NCI-H774 (cell line): ENCODE measurements at places on chromosomes 7 and 10.

DNA sequence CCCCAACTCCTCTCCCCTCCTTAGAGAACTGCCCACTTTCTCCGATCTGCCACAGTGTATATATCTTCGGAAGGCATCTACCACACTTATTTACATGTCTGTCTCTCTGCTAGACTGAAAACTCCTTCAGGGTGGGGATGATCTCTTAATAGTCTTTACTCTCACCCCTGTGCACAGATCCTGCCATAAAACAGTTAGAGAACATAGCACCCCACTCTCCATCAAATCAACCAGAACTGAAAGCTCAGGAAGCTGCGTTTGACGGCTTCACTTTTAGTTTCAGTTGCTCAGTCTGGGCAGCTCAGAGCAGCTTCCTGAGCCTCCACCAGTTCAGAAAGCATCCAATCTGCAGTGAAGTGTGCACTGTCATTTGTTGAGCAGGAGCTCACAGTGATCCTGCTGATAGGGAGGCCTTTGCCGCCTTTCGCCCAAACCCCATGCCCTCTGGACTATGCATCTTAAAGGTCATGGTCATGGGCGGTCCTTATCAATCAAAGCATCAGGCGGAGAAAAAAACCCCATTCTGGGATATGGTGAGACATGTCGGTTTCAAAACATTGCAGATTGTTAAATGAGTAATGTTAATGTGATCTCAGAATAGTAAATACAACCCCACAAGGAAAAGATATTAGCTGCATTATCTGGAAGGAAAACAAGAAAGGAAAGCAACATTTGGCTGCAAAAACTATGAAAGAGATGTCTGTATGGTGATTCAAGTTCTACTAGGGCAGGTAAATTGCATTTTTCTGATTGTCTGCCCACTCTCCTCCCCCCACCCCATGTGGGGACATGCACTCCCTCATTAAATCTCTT, 167.1 kb upstream of the ADO start:
- DNase-seq: no peak

DNA sequence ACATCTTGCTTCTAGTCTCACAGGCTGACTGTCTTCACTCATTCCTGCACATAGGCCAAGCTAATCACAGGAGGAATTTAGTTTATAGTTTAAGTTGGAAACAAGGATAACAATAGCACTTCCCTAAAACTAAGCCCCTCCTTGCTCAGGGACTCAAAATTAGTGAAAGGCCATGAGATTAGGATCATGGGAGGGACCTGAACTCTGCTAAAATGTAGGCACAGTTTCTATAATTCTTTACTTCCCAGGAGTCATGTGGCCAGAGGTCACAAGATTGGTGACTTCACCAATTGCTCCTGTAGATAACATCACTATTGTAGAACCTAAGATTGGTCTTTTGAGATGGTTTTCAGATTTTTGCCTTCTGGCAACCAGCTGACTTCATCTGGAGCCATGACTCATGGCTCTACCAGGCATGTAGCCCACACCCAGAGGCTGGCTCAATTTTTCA, 14.8 kb upstream of the UPP1 start:
- no peak for DNase-seq

- DNase-seq: no peak
Observed at GRCh38 chr7:69282946-69283345, 315.3 kb upstream of the AUTS2 start.

- no peak for DNase-seq
Observed at GRCh38 chr10:1115607-1115955, 59.4 kb downstream of the WDR37 start.

DNA sequence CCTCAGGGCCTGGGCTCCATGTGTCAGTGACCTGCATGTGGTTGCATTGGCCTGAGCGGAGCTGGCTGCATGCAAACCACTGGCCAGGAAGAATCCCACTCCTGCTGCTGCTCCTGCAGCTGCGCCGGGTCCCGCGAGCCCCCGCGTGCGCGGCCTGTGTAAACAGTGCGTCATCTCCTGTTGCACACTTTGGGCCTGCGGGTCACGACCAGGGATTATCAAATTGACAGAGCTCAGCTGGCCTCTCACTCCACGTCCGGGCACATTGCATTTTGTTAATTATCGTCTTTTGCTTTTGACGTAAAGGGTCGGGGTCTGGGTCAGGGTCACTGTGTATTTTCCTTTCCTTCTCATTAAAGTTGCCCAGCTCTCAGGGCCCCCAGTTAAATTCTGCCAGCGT, 132.6 kb downstream of the RGS10 start:
- no peak for DNase-seq

GRCh38 chr7:159039716-159040115, 105.0 kb downstream of the VIPR2 start:
- no peak for DNase-seq

DNA sequence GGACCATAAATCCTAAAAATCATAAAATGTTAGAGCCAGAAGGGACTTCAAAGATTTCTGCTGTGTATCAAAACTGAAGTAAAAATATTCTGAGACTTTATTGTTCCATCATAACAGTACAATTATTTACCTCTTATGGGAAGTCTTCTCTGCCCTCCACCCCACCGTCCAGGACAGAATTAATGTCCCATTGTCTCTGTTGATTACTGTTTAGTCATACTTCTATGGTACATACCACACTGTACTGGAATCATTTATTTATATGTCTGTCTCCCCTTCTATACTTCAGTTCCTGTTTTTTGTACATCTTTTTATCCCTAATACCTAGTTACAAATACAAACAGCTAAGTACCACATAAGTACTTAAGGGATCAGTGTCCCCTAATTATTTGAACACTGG, 91.4 kb upstream of the CAPZA2 start:
- DNase-seq: no peak

- no peak for DNase-seq
Observed at GRCh38 chr10:43208147-43209073, 58.5 kb downstream of the RASGEF1A start.

GRCh38 chr7:98933321-98933720, 55.0 kb downstream of the TRRAP start:
- no peak for DNase-seq

DNA sequence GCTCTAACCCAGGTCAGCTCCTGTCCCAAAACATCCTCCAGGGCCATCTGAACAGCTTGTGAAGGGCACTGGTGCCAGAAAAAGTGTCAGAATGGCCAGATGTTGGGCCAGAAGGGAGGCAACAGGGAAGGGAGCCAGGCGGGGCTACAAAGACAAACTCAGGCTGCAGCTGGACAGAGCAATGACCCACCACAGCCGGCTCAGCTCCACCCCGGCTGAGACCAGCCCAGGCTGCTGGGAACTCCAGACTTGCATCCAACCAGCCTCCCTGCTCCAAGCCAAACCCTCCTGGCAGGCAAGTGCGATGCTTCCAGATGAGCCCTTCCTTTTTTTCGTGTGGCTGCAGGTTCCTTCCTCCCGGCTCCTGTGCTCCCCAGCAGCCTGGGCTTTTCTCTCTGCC, 466.9 kb downstream of the PTPRN2 start:
- no peak for DNase-seq

DNA sequence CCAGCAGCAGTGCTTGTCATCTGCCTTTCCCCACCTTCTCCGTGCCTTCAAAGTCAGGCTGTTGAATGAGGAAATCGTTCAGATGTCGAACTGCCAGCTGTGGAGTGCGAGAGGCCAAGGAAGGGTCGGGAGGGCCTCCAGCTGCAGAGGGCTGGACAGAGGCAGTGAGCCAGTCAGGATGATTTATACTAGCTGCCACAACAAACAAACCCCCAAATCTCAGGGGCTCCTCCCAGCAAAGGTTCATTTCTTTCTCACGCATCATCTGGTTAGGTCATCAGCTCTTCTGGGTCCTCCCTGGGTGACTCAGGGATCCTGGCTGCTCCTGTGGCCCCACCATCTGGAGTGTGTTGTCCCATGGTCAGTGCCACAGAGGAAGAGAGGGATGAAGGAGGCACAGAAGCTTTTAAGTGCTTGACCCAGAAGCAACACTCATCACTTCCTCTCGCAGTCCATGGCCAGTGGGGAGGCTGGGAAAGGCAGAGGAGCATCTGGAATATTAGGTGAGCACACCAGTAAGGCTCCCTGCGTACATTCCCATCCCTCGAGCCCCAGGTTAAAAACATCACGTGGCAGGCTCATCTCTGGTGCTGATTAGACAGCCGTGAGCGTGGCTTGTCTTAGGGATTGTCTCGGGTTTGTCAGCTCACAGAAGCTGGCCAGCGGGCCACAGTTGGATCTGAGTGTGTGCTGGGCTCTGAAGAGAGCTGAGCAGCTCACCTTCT, 140.7 kb downstream of the RGS10 start:
- DNase-seq: no peak

GRCh38 chr7:80981405-80981804, 62.6 kb upstream of the SEMA3C start:
- DNase-seq: no peak

DNA sequence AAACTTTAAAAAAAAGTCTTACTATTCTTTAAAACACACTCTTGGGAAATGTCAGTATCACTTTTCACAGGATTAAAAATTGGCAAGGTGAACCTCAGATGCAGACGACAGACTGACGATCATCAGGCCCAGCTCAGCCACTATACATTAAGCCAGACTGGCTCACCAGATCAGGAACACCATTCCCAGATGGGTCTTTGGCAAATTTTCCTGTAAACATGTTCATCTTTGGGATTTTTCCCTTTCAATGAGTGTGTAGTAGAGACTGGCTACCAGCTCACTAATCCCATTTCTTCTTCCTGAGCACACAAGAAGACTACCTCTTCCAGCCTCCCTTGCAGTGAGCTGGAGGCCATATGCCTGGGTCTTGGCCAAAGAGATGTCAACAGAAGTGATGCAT, 142.7 kb upstream of the CHST15 start:
- DNase-seq: no peak

DNA sequence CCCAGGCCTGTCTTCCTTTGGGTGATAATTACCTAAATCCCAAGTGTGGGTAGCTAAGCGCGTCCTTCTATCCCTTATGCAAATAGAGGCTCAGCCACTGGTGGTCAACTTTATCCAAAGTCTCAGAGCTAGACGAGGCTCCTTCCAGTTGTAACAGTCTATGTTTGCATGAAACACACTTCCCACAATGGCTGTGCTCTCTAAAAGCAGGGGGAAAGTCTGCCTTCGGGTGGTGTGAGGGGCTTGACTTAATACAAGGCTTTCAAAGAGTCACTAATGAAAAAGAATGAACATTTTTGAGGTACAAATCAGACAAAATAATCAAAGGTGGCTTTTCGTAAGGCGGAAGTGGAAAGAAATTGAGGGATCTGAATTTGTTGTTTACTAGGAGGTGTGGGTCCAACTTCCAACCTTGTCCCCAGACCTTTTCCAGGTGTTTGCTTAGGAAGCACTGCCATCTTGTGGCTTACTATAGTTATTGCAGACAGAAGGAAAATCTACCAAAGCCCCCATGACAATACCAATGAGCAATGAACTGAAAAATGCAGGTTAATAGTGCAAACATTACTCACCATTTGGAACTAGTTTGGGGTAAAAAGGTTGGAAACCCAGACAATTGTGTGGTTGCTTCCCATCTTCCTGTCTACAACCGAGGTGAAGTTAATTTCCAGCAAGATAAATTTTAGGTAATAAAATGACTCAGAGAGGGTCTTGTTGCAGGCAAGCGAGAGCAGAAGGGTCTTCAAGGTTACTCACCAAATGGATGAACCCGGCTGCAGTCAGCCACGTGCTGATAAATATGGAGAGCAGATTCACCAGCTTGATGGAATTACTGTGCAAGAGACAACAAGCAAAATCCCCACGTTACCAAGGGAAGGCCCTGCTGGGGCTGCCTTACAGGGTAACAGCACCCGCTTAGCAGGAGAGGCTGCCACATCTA, 525.7 kb downstream of the KCNMA1 start:
- peak; percentile 21 for DNase-seq

GRCh38 chr7:50953303-50953702, 170.6 kb upstream of the GRB10 start:
- DNase-seq: no peak

GRCh38 chr10:22341190-22341925, 3.9 kb upstream of the SPAG6 start:
- DNase-seq: no peak

DNA sequence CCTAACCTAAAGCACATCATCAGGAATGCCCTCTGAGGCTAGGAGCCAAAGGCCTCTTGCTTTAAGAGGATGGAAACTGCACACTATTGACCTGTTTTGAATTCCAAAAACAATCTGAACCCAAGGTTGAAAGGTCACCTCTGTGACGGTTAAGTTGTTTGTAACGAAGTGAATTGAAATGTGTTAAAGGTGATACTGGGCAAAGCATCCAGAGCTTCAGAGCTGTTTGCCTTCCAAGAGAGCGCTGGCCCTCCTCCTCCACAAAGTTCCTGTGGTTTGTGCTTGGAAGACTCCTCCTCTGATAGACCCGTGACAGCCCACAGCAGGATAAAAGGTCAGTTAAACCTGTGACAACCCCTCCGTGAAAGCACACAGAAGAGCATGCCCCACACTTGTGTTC, 133.7 kb upstream of the CTTNBP2 start:
- DNase-seq: no peak

GRCh38 chr7:157477550-157478212, 140.9 kb downstream of the DNAJB6 start:
- DNase-seq: no peak

DNA sequence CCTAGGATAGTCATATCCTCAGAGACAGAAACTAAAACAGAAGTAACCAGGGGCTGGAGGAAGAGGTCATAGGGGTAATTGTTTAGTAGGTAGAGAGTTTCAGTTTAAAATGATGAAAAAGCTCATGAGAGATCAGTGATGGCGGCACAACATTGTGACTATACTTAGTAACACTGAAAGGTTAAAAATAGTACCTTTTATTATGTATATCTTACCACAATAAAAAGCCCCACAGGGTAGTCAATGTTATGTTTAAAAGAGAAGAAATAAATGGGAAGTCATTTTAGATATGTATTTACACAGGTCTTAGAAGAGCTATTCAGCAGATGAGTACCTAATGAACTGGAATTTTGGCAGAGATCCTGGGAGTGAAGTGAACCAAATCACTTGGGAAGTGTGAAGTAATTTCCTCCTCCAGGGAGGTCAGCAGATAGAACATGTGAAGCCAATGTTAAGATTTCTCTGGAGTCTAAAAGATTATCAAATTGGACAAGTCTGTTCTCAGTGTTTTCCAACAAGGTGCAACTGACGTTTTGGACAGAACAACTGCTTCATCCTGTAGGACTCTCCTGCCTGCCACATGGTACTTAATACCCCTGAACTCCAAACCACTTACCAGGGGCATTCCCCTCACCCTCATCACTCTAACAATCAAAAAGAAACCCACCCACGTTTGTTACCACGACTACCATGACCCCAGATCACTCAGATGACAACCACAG, 6.4 kb downstream of the CDCA7L start:
- peak; percentile 56 for DNase-seq
